ENCODE measurements at places on chromosomes 5 and 9. TPM values are rescaled to one million over a fixed set of nuclear protein-coding genes. Genes with fewer than 3 reads are reported as not detected.

DNA sequence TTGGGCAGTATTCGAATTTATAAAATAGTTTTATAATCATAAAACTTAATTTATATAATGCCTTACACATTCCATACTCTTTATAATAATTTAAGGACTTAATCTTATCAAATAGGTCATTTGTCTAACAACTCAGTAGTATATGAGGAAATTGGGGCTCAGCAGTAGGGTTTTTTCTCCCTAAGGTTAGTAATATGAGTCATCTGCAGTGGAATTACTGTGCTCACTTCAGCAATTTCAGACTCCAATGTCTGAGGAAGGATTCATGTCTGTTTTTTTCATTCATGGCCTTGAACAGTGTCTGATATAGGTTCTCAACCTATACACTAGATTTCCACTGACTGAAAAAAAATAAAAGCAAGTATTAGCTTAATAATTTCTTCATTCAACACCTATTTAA is 7.4 kb downstream of the DMRTA1 start:
- no peak overlapping the region for H3K4me3 ChIP-seq
- H3K36me3 ChIP-seq: no peaks in the 10 kb centered on the region
- H3K27me3 ChIP-seq: no peaks in the 10 kb centered on the region
- no peak overlapping the region for H3K27ac ChIP-seq

DNA sequence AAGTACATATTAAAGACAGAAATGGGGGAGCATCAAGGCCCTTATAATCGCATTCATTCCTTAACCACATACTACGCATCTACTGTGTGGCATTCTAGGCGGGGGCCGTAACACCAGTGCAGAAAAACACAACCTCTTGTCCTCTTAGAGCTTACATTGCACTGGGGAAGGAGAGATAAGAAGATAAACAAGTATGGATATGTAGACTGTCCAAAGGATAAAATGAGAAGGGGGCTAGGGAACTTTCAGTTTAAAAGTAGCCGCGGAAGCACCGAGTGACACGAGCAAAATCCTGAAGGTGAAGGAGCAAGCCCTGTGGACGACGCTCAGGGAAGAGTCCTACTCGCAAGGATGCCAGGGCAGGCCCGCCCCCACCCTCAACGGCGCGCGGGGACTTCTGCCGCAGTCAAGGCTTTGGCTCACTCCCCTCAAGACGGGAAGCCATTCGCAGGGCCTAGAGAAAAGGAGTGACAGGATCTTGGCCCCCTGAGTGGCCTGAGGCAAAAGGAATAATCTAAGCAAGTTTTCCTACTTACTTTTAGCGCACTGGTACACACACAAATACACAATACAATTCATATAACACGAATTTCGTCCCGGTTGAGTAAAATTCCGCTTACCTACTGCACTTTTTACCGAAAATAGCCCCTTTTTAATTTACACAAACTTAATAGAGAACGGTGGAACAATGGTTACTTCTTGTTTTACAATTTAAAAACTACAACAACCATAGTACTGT is 1.3 kb upstream of the NIPBL start:
- no peaks in the 10 kb centered on the region for H3K27me3 ChIP-seq
- DNase-seq: peak; percentile 39
- peak overlapping the region; percentile 84 for H3K4me3 ChIP-seq
- H3K27ac ChIP-seq: peak overlapping the region; percentile 94
- peaks cover 13% of the 10 kb centered on the region for H3K4me1 ChIP-seq

- no peaks in the 10 kb centered on the region for H3K4me1 ChIP-seq
- no peaks in the 10 kb centered on the region for H3K27me3 ChIP-seq
- DNase-seq: no peak
- H3K36me3 ChIP-seq: no peaks in the 10 kb centered on the region
Observed at GRCh38 chr9:25427290-25427689, 251.0 kb downstream of the TUSC1 start.

- DNase-seq: no peak
- no peaks in the 10 kb centered on the region for H3K36me3 ChIP-seq
- no peak overlapping the region for H3K27ac ChIP-seq
- H3K4me1 ChIP-seq: no peaks in the 10 kb centered on the region
Observed at GRCh38 chr9:73541923-73542322, 390.3 kb downstream of the ANXA1 start.

DNA sequence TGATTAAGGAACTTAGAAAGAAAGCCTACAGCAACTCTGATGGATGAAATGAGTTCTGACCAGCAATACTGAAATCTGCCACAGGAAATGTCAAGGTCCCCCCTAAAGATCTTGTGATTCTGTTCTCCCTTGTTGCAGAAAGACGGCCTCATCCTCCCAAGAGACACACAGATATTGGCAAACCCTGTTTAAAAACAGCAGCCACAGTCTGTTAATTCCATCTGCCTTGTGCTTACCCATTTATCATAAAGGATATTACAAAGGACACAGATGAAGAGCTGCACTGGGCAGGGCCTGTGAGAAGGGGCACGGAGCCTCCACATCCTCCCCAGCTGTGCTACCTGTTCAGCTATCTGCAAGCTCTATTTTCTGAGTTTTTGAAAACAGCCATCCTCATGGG is 15.2 kb downstream of the RAPGEF1 start:
- H3K4me1 ChIP-seq: peaks cover 30% of the 10 kb centered on the region
- H3K36me3 ChIP-seq: peaks cover 2% of the 10 kb centered on the region
- H3K27me3 ChIP-seq: no peaks in the 10 kb centered on the region
- peak overlapping the region; percentile 25 for H3K27ac ChIP-seq
- DNase-seq: no peak

DNA sequence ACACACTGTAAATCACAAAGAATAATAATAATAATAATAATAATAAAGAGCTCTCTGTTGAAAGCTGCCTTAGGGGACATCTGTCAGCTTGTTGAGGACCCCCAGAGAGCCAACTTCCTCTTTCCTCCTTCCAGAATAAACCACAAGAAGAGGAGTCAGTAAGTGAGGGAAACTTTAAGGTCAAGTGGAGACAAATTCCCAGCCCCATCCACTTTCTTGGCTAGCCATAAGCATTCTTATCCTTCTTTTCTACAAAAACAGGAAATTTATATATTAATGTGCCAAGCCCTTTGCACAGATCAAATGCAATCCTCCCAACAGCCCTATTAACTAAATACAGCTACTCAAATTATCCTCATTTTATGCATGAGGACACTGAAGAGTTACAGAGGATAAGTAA is 9.4 kb upstream of the C5orf58 start:
- H3K36me3 ChIP-seq: no peaks in the 10 kb centered on the region
- H3K27me3 ChIP-seq: no peaks in the 10 kb centered on the region
- DNase-seq: no peak
- H3K27ac ChIP-seq: no peak overlapping the region
- H3K4me1 ChIP-seq: no peaks in the 10 kb centered on the region

DNA sequence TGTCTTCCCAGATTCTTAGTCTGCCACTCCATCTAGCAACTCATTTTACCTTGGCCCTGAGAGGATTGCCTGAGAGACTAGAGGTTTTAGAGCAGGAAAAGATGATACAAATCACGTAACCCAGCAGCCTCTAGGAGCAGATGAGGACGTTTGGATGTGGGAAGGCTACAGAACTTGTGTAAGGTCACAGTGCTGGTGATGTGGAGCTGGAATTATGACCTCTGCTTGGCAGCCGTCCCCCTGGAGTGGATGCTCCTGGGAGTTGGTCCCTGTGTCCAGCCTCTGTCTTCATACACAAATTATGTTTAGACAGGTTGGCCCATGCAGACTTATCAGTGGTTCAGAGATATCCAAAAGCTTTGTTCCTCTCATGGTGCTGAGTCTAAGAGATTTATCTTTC is 499.0 kb downstream of the EBF1 start:
- H3K27ac ChIP-seq: no peak overlapping the region
- H3K4me1 ChIP-seq: no peaks in the 10 kb centered on the region
- DNase-seq: no peak
- no peak overlapping the region for H3K4me3 ChIP-seq
- H3K36me3 ChIP-seq: no peaks in the 10 kb centered on the region
- no peaks in the 10 kb centered on the region for H3K27me3 ChIP-seq

GRCh38 chr9:7935681-7936080 is 136.1 kb upstream of the DMAC1 start:
- H3K36me3 ChIP-seq: no peaks in the 10 kb centered on the region
- H3K4me1 ChIP-seq: peaks cover 24% of the 10 kb centered on the region
- H3K27me3 ChIP-seq: no peaks in the 10 kb centered on the region
- H3K4me3 ChIP-seq: peak overlapping the region; percentile 8

GRCh38 chr9:73441890-73442818 is 290.5 kb downstream of the ANXA1 start:
- H3K36me3 ChIP-seq: no peaks in the 10 kb centered on the region
- H3K4me1 ChIP-seq: no peaks in the 10 kb centered on the region
- H3K27ac ChIP-seq: no peak overlapping the region
- no peak overlapping the region for H3K4me3 ChIP-seq
- no peaks in the 10 kb centered on the region for H3K27me3 ChIP-seq

GRCh38 chr9:2125906-2126305 is 110.8 kb downstream of the SMARCA2 start:
- peaks cover 66% of the 10 kb centered on the region for H3K36me3 ChIP-seq
- peaks cover 5% of the 10 kb centered on the region for H3K4me1 ChIP-seq
- no peaks in the 10 kb centered on the region for H3K27me3 ChIP-seq
- no peak overlapping the region for H3K27ac ChIP-seq
- DNase-seq: no peak

DNA sequence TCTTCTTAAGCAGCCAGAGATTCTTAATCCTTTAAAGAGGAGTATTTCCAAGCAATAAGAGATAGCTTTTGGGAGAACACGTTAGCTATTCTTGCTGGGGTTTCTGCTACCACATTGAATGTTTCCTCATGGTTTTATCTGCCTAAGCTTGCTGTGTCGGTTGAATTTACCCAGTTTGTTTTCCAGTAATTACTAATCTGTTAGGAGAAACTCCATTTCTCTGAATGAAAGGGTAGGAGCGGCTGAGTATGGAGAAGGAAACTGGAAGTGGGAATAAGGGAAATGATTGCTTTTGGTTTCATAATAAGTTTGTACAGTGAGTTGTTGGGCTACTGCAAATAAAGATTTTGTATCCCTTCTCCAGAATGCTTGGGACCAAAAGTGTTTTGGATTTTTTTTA is 1.2 kb downstream of the JAK2 start:
- no peaks in the 10 kb centered on the region for H3K36me3 ChIP-seq
- peaks cover 25% of the 10 kb centered on the region for H3K4me1 ChIP-seq
- H3K27ac ChIP-seq: no peak overlapping the region
- H3K27me3 ChIP-seq: no peaks in the 10 kb centered on the region
- H3K4me3 ChIP-seq: no peak overlapping the region

DNA sequence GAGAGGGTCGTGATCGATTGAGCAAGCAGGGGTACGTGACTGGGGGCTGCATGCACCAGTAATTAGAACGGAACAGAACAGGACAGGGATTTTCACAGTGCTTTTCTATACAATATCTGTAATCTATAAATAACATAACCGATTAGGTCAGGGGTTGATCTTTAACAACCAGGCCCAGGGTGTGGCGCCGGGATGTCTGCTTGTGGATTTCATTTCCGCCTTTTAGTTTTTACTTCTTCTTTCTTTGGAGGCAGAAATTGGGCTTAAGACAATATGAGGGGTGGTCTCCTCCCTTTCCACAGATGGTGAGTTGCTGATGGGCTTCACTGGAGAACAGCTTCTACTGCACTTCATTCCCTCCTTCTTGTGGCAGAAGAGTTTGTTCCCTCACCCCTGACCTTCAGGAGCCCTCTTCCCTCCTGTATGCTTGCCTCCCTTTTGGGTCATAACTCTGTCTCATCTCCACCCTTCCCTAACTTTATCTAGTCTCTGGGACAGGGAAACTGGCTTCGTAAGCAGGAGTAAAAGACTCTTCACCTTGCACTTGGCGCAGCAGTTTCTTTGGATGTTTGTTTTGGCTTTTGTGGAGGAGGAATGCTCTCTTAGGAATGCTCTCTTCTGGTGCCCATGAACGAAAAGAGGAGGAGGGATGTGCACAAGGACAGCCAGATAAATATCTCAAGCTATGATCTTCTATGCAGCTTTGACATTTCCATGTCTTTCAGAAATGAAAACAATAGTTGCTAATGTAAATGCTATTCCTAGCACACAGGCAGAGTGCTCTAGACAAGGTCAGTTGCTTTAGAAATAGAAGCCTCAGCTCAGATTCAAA is 139.8 kb upstream of the RPS23 start:
- H3K27me3 ChIP-seq: no peaks in the 10 kb centered on the region
- H3K4me3 ChIP-seq: no peak overlapping the region
- H3K27ac ChIP-seq: no peak overlapping the region
- no peak for DNase-seq
- H3K4me1 ChIP-seq: no peaks in the 10 kb centered on the region

DNA sequence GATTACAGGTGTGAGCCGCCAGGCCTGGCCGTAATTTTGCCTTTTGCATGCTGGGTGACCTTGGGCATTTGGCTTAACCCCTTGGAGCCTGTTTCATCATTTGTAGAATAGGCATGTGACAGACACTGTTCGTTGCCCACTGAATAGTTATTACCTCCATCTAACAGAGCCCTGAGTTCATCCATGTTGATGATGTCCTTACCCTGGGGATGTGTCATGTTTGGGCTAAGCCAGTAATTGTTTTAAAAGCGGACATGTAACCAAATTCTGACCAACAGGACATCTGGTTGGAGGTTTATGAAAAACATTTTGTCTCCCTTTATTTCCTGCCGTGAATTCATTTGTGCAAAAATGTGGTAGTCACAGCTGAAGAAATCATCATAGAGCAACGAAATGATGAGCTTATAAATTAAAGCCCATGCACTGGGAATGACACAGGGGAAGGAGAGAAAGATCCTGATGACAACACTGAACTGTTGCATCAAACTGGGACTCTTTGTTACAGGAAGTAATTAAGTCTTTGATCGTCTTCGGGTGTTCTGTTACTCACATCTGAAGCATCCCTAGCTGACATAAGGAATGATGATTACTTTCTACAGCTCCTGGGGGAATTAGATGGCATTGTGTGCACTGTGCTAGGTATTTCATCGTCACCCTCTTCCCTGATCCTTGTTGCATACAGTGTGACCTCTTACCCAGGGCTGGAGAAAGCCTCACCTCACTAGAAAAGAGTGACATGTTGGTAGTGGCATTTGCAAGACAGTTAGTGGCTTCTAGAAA is 117.8 kb downstream of the FGF18 start:
- no peak for DNase-seq
- peaks cover 35% of the 10 kb centered on the region for H3K27me3 ChIP-seq
- H3K36me3 ChIP-seq: no peaks in the 10 kb centered on the region

- peak; percentile 5 for DNase-seq
- H3K4me1 ChIP-seq: peaks cover 23% of the 10 kb centered on the region
- H3K27me3 ChIP-seq: no peaks in the 10 kb centered on the region
- H3K36me3 ChIP-seq: no peaks in the 10 kb centered on the region
Observed at GRCh38 chr9:104091708-104092107, 2.4 kb upstream of the SMC2 start.

DMGDH gene
- 2.7 TPM for total RNA-seq
